ENCODE measurements at places on chromosomes 2 and 18. TPM values are rescaled to one million over a fixed set of nuclear protein-coding genes. Genes with fewer than 3 reads are reported as not detected.

CREG2 gene
- not detected for total RNA-seq

KCNS3 gene
- total RNA-seq = not detected

ACADL gene
- total RNA-seq = not detected

SLC4A5 gene
- total RNA-seq = 2.8 TPM

KLHL41 gene
- not detected for total RNA-seq

HOXD13 gene
- not detected for total RNA-seq

All from activated CD8-positive, alpha-beta T cell treated with anti-CD3 and anti-CD28 coated beads, Interleukin-2, amount 10 ng/mL, durations not matched to agents 7 days and 5 days (primary cell).